Brain microvascular endothelial cell (primary cell): ENCODE measurements at places on chromosomes 6 and 20.

DNA sequence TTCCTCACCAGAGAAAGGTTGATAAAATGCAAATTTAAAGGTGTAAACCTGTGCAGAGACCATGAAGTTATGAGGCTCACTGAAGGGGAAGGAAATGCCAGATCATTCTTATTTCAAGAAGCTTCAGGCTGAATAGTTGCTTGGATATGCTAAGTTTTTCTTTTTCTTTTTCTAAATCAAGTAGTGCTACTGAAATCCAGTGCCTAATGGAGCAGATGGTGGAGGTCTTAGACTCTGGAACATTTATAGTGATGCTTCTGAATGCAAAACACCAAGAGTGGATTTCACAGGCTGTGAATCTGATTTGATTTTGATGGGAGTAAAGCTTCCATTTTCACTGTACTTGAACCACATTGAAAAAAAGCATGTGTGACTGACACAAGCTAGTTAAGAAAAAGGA, 151.2 kb upstream of the BEND3 start:
- DNase-seq, result no peak

- no peak for DNase-seq
These were observed 20.9 kb downstream of the RAB44 start for GRCh38 chr6:36718560-36718959.

- no peak for DNase-seq
These were observed 21.0 kb downstream of the EPB41L1 start for GRCh38 chr20:36175475-36175995.

DNA sequence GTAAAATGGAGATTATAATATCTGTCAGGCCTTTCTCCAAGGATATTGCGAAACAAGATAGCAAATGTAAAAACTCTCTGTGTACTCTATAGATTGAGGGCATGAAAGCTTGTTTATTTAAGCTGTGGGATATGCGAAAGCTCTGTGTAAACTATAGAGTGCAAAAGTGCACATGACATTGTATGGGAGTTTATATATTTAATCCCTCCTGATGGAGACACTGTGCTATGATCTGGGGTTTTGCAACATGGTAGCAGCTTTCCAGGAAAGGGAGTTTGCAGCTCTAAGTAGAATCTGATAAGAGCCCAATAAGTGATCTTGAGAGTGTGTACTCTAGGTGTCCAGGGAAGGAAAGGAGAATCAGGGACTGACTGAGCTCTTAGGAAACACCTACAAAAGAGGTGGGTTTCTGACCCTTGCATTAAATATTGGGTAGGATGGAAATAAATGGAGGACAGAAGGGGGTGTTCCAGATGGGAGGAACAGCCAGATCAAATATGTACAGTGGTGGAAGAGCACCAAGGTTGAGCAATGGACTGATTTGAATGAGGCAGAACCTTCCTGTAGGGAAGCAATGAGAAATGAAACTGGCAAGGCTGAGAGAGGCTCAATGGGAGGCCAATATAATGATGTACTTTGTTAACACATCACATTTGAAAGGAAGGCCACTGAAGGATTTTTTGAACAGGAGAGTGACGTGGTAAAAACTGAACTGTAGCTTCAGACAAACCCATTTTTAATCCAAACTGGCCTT, 450.1 kb downstream of the GJA1 start:
- peak; percentile 18 for DNase-seq

GRCh38 chr6:155260686-155261085, 3.1 kb upstream of the CLDN20 start:
- no peak for DNase-seq

- no peak for DNase-seq
These were observed 12.9 kb downstream of the DCDC2 start for GRCh38 chr6:24344976-24345375.

DNA sequence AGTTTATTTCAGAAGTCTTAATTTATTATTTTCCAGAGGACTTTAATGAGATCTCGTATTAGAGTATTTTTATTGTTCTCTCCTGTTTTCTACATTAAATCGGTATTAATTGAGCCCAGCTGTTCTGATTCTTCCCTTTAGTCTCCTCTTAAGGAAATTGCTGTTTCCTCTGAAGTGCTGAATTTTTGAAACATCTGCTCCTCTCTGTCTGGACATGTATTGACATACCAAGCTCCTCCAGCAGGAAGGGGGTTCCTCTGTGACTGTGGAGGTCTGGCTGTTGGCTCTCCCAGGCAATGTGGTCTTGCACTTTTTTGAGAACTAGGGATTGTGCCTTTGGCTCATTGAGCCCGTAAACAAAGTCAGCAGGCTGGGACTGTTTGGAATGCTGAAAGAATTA, 74.9 kb downstream of the MAP3K4 start:
- no peak for DNase-seq

DNA sequence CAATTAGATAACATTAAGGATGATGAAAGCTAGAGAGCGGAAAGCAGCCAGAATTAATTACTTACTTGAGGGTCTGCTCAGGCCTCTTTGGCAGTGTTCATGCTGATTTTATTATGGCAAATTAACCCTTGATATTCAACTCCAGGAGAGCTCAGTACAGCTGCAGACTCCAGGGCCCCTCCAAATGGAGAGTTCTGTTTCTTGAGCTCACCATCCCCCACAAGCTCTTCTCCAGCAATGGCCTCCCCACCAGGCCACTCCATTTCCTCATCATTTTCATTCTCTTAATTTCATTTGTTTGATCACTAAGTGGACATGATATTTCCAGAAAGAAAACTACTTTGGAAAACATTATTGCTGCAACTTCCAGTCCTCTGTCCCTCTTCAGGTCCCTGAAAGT, 513.3 kb upstream of the NOX3 start:
- DNase-seq, result no peak

DNA sequence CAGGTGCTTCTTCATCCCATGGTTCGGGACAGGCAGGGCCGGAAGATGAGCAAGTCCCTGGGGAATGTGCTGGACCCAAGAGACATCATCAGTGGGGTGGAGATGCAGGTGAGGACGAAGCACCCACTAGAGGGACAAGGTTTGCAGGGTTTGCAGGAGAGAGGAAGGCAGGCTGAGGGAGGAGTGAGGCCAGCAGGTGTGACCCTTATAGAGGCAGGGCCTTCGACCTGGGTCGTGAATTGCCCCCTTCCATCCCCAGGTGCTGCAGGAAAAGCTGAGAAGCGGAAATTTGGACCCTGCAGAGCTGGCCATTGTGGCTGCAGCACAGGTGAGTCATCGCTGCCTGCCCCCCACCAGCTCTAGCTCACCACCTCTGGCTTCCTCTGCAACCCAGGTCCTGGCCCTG, 8.4 kb downstream of the VARS2 start:
- no peak for DNase-seq

GRCh38 chr20:51303731-51304670, 238.5 kb downstream of the NFATC2 start:
- DNase-seq, result no peak

DNA sequence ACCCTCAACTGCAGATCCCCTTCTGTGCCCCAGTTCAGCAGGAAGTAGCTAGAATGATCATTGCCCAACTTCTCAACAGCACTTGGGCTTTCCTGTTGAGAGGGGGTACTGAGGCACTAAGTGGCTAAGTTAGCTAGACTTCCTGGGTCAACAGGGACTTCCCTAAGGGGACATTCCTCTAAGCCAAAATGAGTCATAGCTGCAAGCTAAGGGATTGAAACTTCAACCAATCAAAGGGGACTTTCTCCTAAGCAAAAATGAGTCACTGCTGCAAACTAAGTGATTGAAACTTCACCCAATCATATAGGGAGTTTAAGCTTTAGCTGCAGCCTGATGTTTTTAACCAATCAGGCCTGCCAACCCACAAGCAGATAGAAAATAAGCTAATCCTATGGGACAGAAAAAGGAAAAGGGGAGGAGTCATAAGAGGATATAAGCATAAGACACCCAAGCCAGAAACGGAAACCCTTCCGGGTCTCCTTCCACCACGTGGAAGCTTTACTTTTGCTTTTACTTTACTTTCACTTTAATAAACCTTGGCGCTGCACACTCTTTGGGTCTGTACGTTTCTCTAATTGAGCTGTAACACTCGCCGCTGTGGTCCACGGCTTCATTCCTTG, 659.0 kb upstream of the HS3ST5 start:
- no peak for DNase-seq

DNA sequence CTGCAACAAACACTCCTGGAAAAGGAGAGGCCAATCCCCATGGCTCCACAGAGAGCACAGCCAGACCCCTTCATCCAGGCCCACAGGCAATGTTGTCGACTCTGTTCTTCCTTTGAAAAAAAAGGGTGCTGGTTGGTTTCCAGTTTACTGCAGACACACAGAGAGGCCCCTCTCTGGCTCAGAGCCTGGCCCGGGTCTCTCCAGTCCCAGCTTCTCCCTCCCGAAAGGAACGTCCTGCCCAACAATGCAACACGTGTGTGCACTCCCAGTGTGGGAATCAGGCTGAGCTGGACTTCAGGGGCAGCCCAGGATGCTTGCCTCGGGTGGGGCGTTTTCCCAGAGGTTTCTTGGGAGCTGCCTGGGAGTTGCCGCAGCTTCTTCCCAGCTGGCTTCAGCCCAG, 4.5 kb upstream of the NKAIN4 start:
- DNase-seq, result no peak

GRCh38 chr6:154593122-154593521, 82.6 kb upstream of the CNKSR3 start:
- no peak for DNase-seq

DNA sequence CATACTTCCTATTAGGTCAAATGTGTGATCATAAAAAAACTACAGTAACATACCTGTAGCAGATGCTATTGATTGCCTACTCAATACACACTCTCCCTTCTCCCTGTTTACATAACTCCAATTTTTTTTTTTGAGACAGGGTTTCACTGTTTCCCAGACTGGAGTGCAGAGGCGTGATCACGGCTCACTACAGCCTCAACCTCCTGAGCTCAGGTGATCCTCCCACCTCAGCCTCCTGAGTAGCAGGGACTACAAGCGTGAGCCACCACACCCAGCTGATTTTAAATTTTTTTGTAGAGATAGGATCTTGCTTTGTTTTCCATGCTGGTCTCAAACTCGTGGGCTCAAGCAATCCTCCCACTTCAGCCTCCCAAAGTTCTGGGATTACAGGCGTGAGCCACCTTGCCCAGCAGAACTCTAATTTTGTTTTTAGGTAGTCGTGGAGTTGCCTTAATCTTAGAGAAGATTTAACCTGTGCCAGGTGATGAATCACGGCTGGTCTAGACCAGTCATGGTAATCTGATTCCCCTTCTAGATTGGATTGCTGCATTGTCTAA, 14.0 kb upstream of the KIF3B start:
- no peak for DNase-seq
